ENCODE measurements at places on chromosomes 4 and X. TPM values are rescaled to one million over a fixed set of nuclear protein-coding genes. Genes with fewer than 3 reads are reported as not detected.

Gene USP38
- 25.5 TPM for total RNA-seq

Gene DOK7
- 1.1 TPM for total RNA-seq

Gene CYP2U1
- total RNA-seq, result 20.8 TPM

GRCh38 chrX:19636980-19637379, 121.7 kb upstream of the MAP3K15 start:
- DNase-seq, result no peak

Gene PABPC1L2B
- total RNA-seq, result not detected

DNA sequence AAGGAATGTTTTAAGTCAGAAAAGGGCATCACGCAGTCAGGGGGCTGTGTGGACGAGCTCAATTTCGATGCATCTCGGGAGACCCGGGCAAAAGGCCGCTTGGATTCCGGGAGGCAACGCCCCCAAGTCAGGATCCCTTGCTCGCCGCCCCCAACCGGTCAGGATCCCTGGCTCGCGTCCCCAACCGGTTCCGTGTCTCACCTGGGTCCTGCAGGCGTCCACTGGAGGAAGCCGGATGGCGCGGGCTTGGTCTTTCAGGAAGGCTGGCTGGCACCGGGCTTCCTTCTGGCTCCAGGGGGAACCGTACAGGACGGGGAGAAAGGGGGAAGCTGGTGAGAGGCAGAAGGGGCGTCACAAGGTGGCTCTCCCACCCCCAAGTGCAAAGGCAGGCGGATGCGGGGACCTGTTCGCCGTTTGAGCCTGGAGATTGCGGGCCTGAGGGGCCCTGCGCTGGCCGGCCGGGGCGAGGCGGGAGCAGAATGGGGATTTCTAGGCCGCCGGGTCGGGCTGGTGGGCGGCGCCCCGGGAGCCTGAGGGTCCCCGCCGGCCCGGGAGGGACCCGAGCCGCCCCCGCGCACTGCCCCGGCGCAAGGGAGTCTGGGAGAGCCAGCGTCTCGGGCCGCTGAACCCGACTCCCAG, 84.7 kb downstream of the HPRT1 start:
- no peak for DNase-seq

GRCh38 chr4:125808570-125808969, 493.8 kb downstream of the FAT4 start:
- DNase-seq, result no peak

GRCh38 chrX:46707274-46707965, 51.5 kb downstream of the SLC9A7 start:
- DNase-seq, result no peak

DNA sequence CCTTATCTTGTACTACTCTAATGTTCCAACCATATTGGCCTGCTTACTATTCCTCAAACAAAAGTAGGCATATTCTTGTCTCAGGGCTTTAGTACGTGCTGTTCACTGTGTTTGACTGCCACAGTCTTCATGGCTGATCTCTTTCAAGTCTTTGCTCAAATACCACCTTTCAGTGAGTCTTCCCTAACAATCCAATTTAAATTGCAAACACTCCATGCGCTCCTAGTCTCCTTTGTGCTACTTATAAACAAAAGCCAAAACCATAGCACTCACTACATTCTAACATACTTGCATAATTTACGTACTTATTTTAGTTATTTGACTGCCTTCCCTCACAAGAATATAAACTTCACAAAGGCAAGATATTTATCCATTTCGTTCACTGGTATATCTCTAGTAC, 1.7 kb upstream of the ART3 start:
- no peak for DNase-seq

GRCh38 chr4:155612074-155612473, 54.6 kb upstream of the GUCY1A1 start:
- DNase-seq, result no peak

DNA sequence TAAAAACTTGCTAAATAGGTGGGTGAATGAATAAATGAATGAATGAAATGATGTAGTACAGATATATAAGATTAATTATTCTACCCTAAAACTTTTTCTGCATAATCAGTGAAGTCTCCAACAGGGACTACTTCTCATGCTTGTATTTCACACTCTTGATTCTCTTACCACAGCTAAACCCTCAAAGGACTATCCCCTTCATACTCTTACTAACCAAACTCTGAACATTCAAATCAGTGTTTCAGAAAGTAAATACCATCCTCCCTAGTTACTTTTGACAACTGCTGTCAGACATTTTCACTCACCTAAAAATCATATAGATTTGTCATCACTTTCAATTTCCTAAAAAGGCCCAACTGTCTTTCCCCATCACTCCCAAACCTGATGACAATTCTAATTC, 234.3 kb upstream of the HHIP start:
- no peak for DNase-seq

Gene PAK3
- 1.3 TPM for total RNA-seq

Gene CENPVL2
- total RNA-seq, result not detected

GRCh38 chrX:49066278-49066677, 7.5 kb downstream of the CCDC120 start:
- no peak for DNase-seq

GRCh38 chrX:44245733-44246132, 97.7 kb downstream of the EFHC2 start:
- DNase-seq, result no peak

DNA sequence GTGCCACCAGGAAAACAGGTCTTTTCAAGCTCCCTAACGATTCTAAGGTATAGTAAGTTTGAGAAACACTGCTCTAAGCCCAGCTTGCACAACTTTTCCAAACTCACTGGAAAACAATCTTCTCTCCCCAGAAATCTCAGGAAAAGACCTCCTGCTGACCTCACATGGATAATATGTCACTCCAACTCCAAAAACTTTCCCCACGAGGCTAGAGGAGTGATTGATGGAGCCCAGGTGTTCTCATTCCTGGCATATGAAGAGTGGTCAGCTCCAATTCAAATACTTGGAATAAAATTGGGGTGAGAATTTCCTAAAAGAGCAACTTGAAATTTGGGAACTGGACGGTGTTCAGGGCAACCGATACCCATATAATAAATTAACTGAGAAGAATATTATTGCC, 299.9 kb downstream of the PPP4R3C start:
- no peak for DNase-seq

Gene SLC26A1
- total RNA-seq, result not detected

DNA sequence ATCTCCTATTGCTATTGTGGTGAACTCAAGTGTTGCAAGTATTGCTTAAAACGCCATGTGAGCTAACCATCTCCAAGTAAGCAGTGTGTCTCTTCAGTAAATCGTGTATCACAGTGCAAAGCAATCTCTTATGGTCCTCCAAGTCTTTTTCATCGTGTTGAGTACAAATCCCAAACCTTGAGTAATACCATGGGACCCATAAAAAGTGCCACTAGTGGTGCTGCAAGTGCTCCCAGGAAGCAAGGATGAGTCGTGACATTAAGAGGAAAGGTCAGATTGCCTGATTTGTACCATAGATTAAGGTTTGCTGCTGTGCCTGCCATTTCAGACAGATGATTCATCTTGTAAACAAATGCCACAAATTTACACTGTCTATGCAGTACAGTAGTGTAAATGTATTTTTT, 66.9 kb upstream of the BMPR1B start:
- no peak for DNase-seq

DNA sequence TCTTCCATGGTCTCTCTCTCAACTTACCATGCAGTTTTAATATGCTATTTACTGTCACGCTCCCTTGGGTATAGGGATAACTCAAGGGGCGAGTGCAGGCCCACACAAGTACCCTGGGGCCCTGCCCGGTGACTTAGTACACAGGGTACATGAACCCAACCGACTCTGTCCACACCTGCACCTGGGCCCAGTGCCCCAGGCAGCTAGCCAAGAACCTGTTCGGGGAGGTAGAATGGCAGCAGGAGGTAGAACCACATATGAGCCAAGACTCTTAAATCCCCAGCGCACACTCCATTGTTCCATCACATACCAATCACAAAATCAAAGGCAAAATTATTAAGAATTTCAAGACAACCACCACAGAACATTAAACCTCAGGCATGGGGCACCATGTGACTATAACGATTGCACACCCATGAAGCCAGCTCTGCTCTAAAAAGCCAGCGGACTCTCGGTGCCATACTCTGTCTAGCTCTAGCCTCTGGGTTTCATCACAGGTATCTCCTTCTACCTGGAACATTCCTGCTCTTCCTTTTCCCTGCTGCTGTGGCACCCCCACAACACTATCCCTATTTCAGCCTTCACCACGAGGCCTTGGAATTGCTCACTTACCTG, 14.6 kb downstream of the PHF8 start:
- DNase-seq, result no peak

Gene SORCS2
- 3.7 TPM for total RNA-seq

Gene SH3RF1
- total RNA-seq, result 11.8 TPM

Gene OTC
- total RNA-seq, result 0.23 TPM

DNA sequence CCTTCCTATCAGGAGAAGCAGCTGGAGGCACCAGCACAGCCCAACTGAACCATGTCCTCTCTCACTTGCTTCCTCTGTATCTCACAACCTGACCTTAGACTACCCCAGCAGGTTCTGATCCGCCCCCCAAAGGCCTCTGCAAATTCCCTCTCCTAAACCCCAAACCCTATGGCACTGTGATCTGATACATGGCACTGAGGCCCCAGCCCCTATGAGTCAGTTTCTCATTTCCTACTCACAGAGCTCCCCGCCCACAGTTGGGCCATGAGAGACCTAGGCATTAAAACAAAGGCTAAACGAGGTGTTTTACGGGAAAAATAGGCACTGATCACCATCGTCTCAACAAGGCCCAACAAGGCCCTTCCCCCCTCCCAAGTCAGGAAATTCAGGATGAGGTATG, 19.1 kb downstream of the SASH3 start:
- DNase-seq, result no peak

All from esophagus muscularis mucosa (tissue), 4 donors.